ENCODE measurements at places on chromosomes 13 and 19.
A peak's percentile ranks its signal among the peaks of the same experiment; 100 is the strongest.

GRCh38 chr19:47437500-47437899 lies 18.2 kb upstream of the MEIS3 start:
- DNase-seq: no peak
- no peaks in the 10 kb centered on the region for H3K4me1 ChIP-seq
- no peaks in the 10 kb centered on the region for H3K27me3 ChIP-seq
- H3K27ac ChIP-seq: no peak overlapping the region
- H3K36me3 ChIP-seq: no peaks in the 10 kb centered on the region
- H3K4me3 ChIP-seq: no peak overlapping the region

DNA sequence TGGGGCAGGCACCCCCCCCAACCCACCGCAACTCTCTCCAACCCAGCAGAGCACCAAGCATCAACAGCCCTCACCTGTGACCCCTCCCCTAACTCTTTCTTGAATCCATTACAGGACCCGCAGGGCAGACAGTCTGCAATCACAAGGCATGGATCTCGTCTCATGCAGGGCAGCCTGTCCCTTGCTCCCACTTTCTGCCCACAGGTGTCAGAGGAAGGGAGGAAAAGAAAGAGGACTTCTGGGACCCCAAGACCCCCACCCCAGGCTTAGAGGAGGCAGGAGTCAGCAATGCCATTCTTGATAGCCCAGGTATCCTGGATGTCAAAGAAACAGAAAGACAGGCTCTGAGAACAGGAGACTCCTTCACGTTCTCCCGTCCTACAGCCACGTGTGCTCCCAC lies 47.4 kb upstream of the TUBGCP3 start:
- peaks cover 6% of the 10 kb centered on the region for H3K27me3 ChIP-seq
- no peak overlapping the region for H3K27ac ChIP-seq
- no peaks in the 10 kb centered on the region for H3K36me3 ChIP-seq
- no peaks in the 10 kb centered on the region for H3K4me1 ChIP-seq
- DNase-seq: no peak

- peaks cover 6% of the 10 kb centered on the region for H3K4me1 ChIP-seq
- DNase-seq: peak; percentile 49
- no peaks in the 10 kb centered on the region for H3K36me3 ChIP-seq
- no peak overlapping the region for H3K4me3 ChIP-seq
- no peaks in the 10 kb centered on the region for H3K27me3 ChIP-seq
- H3K27ac ChIP-seq: peak overlapping the region; percentile 76
These were observed 30.1 kb downstream of the PIP5K1C start for GRCh38 chr19:3669947-3670795.

GRCh38 chr19:39740395-39740794 lies 2.6 kb upstream of the CLC start:
- H3K4me3 ChIP-seq: no peak overlapping the region
- no peak for DNase-seq
- H3K27me3 ChIP-seq: no peaks in the 10 kb centered on the region
- no peak overlapping the region for H3K27ac ChIP-seq
- no peaks in the 10 kb centered on the region for H3K36me3 ChIP-seq
- no peaks in the 10 kb centered on the region for H3K4me1 ChIP-seq

DNA sequence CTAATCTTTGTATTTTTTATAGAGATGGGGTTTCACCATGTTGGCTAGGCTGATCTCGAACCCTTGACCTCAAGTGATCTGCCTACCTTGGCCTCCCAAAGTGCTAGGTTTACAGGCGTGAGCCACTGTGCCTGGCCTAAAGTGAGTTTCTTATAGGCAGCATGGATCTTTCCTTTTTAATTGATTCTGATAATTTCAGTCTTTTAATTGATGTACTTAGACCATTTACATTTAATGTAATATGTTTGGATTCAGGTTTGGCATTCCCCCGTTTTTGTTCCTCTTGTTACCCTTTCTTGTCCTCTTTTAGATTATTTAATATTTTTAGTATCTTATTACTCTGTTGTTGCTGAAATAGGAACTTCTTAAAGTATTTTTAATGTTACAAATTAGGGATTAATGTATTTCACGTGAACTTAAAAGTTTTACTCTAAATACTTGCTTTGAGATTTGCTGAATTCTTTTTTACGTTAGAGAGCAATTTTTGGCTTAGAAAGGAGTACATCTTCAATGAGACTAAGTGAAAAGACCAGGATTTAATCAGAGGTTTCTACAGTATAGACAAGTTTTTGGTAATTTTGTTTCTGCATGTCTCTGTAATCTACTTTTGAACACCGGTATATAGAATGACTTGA lies 50.3 kb downstream of the URI1 start:
- DNase-seq: no peak
- no peaks in the 10 kb centered on the region for H3K4me1 ChIP-seq
- no peaks in the 10 kb centered on the region for H3K36me3 ChIP-seq
- H3K27ac ChIP-seq: no peak overlapping the region

- H3K4me1 ChIP-seq: no peaks in the 10 kb centered on the region
- H3K27me3 ChIP-seq: no peaks in the 10 kb centered on the region
- DNase-seq: no peak
- H3K27ac ChIP-seq: no peak overlapping the region
These were observed 186.6 kb downstream of the ZNF536 start for GRCh38 chr19:30558793-30559192.

DNA sequence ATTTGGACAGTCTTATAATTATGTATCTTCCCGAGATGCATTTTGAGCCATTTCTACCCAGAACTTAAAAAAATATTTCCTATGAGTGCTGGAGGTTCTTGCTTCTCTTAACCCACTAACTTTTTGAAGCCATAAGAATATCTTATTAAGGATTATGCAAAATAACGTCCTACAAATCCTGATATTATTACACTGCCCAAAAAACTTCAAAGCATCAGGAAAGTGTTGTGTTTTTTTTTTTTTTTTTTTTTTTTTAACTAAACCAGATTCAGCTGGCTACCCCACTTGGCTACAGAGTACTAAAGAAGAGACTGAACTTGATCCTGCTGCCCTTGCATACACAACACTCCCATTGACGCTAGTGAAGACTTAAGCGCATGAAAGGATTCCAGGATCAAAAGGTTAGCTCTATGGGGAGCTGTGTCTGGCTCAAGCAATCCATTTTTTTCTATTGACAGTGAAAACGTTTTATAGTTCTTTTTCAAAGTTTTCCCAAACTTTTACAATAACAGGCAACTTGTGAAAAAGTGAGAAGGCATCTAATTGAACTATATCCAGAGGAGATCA lies 141.4 kb downstream of the KCNRG start:
- H3K27me3 ChIP-seq: no peaks in the 10 kb centered on the region
- no peak for DNase-seq
- no peaks in the 10 kb centered on the region for H3K4me1 ChIP-seq
- H3K27ac ChIP-seq: no peak overlapping the region
- H3K4me3 ChIP-seq: no peak overlapping the region
- H3K36me3 ChIP-seq: no peaks in the 10 kb centered on the region

- H3K4me3 ChIP-seq: no peak overlapping the region
- no peaks in the 10 kb centered on the region for H3K36me3 ChIP-seq
- H3K4me1 ChIP-seq: no peaks in the 10 kb centered on the region
These were observed 29.9 kb downstream of the UCHL3 start for GRCh38 chr13:75579529-75579928.

GRCh38 chr19:3061182-3062161 lies 823 bp downstream of the TLE5 start:
- peaks cover 5% of the 10 kb centered on the region for H3K36me3 ChIP-seq
- H3K4me3 ChIP-seq: peak overlapping the region; percentile 46
- peak; percentile 67 for DNase-seq
- H3K27me3 ChIP-seq: no peaks in the 10 kb centered on the region
- H3K27ac ChIP-seq: peak overlapping the region; percentile 81
- no peaks in the 10 kb centered on the region for H3K4me1 ChIP-seq

DNA sequence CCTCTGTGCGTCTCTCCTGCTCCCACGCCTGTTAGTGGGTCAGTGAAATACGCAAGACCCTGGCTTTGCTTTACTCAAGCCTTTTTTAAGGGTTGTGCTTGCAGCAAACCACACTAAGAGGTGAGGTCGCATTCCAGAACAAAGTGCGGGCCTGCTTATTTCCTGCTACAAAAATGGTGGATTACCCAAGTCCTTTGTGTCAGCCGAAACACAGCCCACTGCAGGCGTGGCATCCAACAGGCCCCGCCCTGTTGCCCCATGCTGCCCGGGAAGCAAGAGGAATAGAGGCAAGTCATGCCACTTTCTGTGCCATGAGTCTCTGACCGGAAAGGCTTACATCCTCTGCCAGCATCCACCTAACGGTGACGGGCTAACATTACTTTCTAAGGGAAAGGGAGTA lies 7.7 kb upstream of the IRS2 start:
- no peak overlapping the region for H3K27ac ChIP-seq
- H3K4me1 ChIP-seq: no peaks in the 10 kb centered on the region
- H3K36me3 ChIP-seq: no peaks in the 10 kb centered on the region
- H3K27me3 ChIP-seq: no peaks in the 10 kb centered on the region
- DNase-seq: no peak
- H3K4me3 ChIP-seq: no peak overlapping the region

DNA sequence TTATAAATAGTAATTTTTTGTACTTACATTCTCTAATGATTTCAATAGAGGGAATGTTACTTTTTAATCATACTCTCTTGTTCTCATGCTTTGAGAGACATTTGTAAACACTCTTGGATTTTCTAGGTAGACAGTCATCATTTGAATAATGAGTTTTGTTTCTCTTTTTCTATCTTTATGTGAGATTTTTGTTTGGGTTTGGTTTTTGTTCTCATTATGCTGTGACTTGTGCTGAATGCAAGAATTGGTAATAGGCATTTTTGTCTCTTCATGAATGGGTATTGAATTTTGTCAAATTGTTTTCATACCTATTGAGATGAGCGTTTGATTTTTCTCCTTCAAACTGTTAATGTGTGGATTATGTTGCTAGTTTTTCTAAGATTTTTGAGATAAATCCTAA lies 56.8 kb upstream of the GPR183 start:
- H3K27ac ChIP-seq: no peak overlapping the region
- H3K4me1 ChIP-seq: no peaks in the 10 kb centered on the region
- H3K4me3 ChIP-seq: no peak overlapping the region
- H3K27me3 ChIP-seq: no peaks in the 10 kb centered on the region

DNA sequence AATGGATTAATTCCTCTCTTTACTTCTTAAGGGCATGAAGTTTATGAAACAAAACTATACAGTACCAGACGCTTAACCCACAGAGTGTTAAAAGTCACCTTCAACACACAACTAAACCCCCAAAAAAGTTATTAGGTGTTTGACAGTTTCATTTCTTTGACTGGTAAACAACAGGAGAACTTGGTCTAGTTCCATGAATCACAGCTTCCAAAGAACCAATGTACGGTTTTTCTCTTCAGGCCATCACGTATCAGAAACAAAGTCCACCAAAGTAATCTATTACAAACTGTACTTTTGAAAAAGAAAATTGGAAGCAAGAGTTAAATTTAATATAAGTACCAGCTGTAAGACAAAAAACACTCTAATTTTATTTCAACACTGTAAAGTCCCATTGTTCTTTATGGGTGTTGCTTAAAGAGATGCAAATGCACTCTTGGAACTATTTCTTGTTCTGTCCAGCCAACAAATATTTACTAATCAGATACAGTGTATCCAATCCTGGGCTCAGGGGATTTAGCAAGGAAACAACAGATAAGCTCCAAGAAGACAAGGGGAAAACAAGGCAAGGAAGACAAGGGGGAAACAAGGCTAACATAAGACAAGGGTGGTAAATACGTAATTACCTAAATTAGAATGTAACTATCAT lies 149.2 kb downstream of the ABCC4 start:
- no peak for DNase-seq
- no peak overlapping the region for H3K27ac ChIP-seq
- no peak overlapping the region for H3K4me3 ChIP-seq
- H3K36me3 ChIP-seq: no peaks in the 10 kb centered on the region
- no peaks in the 10 kb centered on the region for H3K4me1 ChIP-seq

DNA sequence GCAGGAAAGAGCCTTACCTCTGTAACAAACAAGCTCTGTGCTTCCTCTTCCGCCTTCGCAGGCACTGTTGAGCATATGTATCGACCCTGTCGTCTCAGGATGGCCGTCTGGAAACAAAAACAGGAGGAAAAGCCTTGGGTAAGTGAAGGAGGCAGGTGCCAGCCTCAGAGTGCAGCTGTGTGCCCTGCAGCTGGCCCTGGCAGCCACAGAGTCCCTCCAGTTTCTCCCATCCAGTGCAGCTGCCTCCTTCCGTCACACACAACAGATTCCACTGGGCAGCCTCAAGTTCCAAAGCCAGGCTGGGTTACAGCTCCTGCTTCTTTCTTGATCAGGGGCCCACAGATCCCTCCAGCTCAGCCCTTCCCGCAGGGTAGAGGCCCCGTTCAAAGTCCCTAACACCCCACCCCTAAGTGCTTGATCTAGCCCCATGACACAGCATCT lies 47.7 kb downstream of the DOCK9 start:
- no peaks in the 10 kb centered on the region for H3K27me3 ChIP-seq
- no peaks in the 10 kb centered on the region for H3K4me1 ChIP-seq
- H3K36me3 ChIP-seq: no peaks in the 10 kb centered on the region
- DNase-seq: no peak
- H3K4me3 ChIP-seq: no peak overlapping the region
- H3K27ac ChIP-seq: no peak overlapping the region

DNA sequence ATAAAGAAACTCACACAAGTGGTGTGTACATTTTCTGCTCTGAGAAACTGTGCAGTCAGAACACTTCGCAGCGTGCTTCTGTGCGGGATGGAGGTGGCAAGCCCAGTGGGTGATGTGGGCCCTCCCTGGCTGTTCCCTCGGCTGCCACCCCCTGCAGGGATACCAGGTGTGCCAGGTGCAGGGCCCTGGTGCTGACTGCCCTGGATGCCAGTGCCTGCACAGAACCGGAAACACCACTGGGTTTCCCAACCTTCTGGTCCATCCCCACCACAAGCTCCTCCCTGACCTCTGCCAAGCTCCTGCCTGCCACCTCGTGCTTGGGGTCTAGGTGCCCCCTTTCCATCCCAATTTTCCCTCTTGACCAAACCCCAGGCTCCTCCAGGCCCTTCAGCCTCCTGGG lies 81.9 kb upstream of the MCF2L start:
- no peaks in the 10 kb centered on the region for H3K36me3 ChIP-seq
- H3K4me3 ChIP-seq: no peak overlapping the region
- DNase-seq: no peak
- peaks cover 3% of the 10 kb centered on the region for H3K4me1 ChIP-seq

- no peaks in the 10 kb centered on the region for H3K4me1 ChIP-seq
- no peak overlapping the region for H3K27ac ChIP-seq
- no peaks in the 10 kb centered on the region for H3K36me3 ChIP-seq
These were observed 45.3 kb downstream of the CERS4 start for GRCh38 chr19:8254286-8255001.

DNA sequence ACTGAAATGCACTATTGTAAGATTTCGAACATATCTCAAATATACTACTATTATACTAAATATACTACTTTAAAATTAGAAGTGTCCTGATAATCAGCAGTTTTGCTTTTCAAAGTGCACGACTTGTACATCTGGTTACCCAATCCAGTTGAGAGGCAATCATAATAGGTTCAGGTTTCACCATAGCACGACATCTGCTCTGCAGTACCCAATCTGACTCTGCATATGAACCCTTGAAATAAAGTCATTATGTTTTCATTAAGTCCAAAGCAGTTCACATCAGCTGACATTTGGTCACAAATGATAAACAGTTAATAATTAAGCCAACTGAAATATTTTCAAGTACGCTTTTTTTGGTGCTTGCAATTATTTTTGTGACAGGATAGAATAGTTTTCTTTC lies 90.6 kb downstream of the PCDH9 start:
- H3K4me1 ChIP-seq: no peaks in the 10 kb centered on the region
- H3K4me3 ChIP-seq: no peak overlapping the region
- H3K27me3 ChIP-seq: no peaks in the 10 kb centered on the region
- no peak for DNase-seq
- H3K27ac ChIP-seq: no peak overlapping the region

- peak within 1 kb of the TSS; percentile 37 for H3K27ac ChIP-seq
- H3K36me3 ChIP-seq: no peaks in the 10 kb centered on the region
- H3K4me3 ChIP-seq: peak within 1 kb of the TSS; percentile 44
These were observed at the start of gene GGN for GRCh38 chr19:38387550-38388348. Gene GGN, minus strand, starts transcription at chr19:38388034. Its CDS starts 773 bp downstream, at chr19:38387261.

- no peak for DNase-seq
- H3K27ac ChIP-seq: no peak overlapping the region
- no peak overlapping the region for H3K4me3 ChIP-seq
- H3K27me3 ChIP-seq: no peaks in the 10 kb centered on the region
- H3K4me1 ChIP-seq: no peaks in the 10 kb centered on the region
These were observed 10.3 kb downstream of the TMEM272 start for GRCh38 chr13:51834581-51835171.

Data from colonic mucosa (tissue), 4 donors.